ENCODE measurements at places on chromosomes 6 and 20.

- DNase-seq: no peak
Observed at GRCh38 chr6:21598674-21599023, 5.1 kb downstream of the SOX4 start.

DNA sequence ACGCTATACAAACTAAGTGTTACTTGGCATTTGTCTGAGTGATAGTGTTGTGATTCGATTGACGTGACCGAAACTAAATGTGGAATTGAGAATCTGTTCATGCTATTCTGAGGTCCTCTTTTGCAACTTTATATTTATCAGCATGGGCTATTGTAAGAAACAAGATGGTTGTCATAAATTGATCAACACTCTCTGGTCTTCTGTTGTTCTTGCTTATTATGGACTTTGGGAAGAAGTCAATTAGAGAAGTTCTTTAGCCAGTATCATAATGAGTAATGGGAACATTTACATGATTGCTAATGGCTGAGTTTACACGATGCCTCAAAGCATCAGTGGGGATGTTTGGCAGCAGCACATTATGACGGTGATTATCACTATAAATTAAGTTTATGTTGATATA, 195.0 kb downstream of the CD83 start:
- DNase-seq: no peak

DNA sequence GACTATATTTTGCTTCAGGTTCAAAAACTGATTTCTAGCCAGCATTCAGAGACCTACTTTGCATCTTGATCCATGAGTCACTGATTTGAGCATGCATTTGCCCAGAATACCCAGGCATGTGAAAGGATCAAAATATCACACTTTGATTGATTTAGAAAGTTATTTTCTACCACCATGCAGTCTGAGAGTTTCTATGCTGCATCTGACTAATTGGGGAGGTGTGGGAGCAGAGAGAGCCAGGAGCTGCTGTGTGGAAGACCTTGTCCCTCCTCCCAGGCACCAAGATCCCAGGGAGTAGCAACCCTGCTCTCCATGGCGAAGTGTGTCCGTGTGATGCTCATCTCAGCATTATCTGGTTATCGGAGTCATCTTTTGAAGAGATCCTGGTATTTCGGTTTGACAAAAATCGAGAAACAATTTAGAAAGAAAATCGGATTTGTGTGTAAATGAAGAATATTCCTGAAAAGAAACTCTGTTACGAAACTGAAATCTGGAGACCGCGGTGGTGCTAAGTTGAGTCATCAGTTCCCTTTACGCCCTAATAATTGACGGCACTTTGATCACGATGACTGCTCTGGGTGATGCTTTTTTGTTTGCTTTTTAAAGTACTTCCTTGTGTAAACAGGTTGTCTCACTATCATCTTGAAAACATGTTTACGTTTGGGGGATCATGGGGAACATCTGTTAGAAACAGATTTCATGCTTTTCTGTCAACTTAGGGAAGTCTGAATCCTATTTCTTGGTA, 193.4 kb downstream of the BACH2 start:
- DNase-seq: no peak

GRCh38 chr6:3340894-3341293, 82.1 kb downstream of the PSMG4 start:
- DNase-seq: no peak

GRCh38 chr6:151958332-151958731, 150.8 kb downstream of the ESR1 start:
- no peak for DNase-seq

GRCh38 chr6:37624606-37625574, 72.8 kb downstream of the MDGA1 start:
- peak; percentile 51 for DNase-seq

- no peak for DNase-seq
Observed at GRCh38 chr20:44897133-44897532, 11.6 kb downstream of the YWHAB start.

- DNase-seq: no peak
Observed at GRCh38 chr6:20879526-20879925, 345.3 kb downstream of the CDKAL1 start.

DNA sequence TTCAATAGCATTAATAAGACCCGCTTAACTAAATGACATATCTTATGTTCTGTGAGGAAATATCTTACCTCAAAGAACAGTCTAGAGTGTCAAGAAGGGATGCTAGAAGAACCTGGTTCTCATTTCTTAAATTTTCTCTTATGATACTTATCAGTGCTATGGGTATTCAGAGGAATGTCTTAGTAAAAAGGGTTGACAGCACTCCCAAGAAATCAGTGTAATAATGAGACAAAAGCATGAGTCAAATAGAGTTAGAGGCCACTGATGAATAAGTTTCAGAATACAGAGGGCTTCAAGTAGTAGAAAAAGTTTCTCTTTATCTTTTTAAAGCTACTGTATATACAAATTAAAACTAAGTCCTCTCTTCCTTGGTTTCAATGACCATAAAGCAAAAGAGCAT, 242.8 kb downstream of the GJA1 start:
- no peak for DNase-seq

GRCh38 chr20:57408131-57408530, 16.9 kb downstream of the RBM38 start:
- peak; percentile 17 for DNase-seq

GRCh38 chr20:54151075-54151439, 22.7 kb downstream of the CYP24A1 start:
- no peak for DNase-seq

DNA sequence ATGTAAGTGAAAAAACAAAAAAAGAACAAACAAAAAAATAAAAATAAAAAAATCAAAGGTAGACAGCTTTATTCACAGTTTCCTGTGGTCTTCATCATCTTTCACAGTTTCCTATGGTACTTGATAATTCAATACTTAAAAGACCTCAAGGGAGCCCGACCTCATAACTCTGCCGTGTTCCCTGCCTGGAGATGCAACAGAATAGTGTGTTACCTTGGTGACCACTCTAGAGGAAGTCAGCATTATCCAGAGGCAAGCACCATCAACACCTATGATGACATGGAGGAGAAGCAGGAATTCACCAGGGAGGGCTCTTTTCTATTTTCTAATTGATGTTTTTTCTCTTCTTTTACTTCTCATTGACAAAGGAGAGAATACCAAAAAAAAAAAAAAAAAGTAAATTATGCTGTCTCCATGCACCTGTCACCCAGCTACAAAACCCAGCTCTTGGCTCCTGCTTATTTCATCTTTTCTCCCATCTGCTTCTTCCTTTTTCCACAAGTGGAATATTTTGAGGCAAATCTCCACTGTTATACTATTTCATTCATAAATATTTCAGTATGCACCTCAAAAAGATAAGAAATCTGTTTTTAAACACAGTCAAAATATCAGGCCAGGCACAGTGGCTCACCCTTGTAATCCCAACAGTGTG, 95.8 kb upstream of the STXBP5 start:
- no peak for DNase-seq

- no peak for DNase-seq
Observed at GRCh38 chr6:30196376-30196775, 16.8 kb downstream of the TRIM26 start.

DNA sequence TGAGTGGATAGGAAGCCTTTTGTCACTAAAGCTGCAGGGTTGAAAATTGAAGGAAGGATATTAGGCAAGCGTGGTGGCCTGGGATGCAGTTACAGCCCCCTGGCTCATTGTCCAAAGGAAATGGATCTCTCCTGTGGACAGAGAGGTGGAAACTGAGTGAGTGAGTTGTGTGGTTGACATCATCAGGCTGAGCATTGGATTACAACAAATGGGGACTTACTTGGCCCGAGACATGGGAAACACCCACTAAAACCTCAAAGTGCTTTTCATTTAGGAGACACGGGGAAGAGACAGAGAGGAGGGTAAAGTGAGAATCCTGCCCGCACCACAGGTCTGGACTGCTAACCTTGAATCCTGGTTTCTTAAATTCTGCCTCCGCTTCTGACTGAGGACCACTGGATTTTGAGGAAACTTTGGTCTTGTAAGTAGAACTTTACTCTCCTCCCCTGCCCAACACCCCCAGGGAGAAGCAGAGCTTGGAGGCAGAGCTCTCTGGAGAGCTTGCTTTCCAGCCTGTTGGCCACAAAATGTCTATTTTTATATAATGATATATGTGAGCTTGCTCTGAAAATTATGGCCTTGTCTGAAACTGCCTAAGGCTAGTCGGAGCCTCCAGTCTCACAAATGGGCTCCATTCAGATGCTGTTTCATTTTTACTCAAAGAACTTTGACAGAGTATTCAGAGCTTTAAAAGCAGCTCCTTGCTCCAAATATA, at the start of gene PKIG:
Gene PKIG (plus strand): TSS at position 269 of the 715 bp plus-strand sequence. CDS start 31,978 bp downstream, outside the sequence.
- no peak for DNase-seq

DNA sequence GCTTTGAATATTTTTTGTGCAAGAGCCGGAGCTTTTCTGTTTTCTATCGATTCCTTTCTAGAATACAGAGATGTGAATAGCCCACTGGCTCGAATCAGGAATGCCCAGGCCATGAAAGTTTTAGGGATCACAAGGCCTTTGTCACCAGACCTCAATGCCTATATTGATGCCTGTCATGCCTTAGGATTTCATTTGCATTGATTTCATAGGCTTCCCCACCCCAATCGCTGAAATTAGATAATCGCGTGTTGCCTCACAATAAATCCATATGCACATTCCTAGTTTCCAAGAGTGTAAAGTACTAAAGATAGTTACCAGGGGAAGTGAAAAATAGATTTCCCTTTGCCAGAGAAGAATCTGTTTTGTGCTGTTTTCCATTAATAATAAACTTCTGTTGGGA, 150.8 kb downstream of the SASH1 start:
- no peak for DNase-seq

DNA sequence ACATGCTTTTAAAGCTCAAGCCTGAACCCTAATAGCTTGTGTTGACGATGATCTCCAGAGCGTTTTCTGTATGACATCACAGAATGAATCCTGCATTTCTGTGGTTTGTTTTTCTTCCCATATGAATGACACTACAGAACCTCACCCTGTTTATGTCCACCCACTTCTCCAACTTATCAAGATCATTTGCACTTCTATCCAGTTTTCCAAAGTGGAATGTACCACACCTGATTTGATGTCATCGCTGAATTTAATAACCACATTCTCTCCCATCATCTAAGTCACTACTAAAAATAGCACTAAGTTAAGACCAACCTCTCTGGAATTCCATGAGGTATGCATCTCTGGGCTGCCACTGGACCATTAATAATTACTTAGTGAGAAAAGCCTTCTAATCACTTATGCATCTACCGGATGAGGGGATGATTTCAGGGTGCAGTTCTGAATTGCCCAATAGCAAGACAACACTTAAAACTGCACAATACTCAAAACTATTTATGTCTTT, 33.3 kb upstream of the CITED2 start:
- DNase-seq: no peak

- DNase-seq: no peak
Observed at GRCh38 chr20:44091026-44091425, 96.0 kb downstream of the JPH2 start.

Measured in NCI-H510A (cell line).